Pancreas (tissue), 10 donors: ENCODE measurements at places on chromosomes 2 and 18. TPM values are rescaled to one million over a fixed set of nuclear protein-coding genes. Genes with fewer than 3 reads are reported as not detected.

DNA sequence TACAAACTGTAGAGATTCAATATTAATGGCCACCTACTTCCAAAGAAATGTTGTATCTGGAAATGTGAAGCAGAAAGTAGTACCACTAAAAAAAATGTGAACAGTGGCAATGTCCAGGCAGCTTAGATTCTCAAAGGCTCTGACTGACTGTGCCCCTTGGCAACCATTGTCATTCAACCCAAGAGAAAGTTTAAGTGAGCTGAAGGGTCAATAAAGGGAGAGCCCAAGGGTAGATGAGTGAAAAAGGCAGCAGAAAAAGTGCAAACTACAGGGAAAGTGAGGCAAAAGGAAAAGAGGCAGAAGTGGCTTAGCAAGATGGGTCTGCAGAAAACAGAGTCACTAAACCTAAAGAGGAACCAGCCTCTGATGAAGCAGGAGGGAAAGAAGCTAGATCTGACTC is 802.9 kb downstream of the CPS1 start:
- no peak for DNase-seq

DNA sequence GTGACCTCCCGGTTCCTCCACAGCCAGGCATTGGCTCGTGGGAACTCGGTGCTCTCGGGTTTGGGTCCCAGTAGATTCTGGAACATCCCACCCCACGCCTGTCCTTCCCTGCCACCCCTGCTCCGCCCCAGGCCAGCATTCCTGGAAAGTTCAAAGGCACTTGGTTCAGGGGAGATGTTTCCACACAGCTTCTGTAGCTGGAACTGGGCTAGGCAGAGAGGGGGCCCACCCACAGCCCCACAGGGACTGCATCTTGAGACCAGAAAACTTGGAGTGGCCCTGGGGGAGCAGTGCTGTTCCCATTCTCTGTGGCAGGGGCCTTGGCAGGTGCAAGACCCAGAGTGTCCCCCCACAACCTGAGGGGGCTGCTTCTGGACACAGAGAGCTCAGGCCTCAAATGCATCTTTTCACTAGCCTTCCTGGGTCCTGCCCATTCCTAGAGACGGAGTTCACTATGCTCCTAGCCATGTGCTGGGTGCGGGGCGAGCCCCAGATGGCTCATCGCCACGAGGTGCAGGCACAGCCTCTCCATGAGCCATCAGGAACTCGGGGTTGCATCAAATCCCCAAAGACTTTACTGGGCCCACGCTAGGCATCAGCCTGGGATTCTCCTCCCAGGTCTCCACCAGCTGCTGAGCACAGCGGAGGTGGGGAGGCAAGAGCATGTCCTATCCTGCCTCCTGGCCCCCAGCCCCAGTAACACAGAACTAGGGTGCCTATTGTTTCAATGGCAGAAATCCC is 68.7 kb downstream of the ZFP36L2 start:
- no peak for DNase-seq

DNA sequence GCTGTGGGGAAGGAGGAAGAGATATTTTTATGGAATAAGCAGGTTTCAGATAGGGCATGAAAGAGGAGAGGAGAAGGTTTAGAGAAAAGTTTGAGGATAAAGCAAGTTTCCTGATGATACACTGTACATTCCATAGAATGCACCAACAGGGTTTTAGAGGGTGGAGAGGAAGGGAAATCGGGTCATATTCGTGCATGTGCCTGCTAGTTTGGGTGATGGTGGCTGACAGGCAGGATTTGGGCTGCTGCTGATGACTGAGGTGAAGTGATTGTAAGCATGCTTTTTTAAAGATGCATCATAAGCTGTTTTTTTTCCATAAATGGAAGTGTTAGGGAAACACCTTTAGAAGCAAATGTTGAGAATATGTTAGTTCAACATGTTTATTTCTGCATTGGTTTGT is 68.8 kb downstream of the PMAIP1 start:
- DNase-seq, result no peak

DNA sequence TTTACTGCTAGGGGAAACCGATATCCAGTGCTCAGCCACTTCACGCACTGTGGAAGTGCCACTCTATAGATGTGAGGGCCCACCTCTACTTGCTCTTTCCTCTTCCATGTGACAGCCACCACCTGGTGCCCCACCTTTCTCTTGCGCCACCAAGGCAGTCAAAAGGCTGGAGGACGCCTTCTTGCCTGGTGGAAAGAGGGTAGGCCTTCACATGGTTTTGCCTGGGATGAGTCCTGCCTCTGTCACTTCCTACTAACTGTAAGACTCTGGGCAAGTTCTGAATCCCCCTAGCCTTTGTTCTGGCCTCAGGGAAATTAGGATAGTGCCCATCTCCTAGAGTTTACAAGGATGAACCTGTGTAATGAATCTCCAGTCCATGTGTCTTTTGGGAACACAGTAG is 66.1 kb upstream of the ODC1 start:
- DNase-seq, result no peak

GRCh38 chr18:39795350-39795749 is 2159.7 kb upstream of the PIK3C3 start:
- DNase-seq, result no peak

- DNase-seq, result no peak
These were observed 81.8 kb upstream of the GAREM1 start for GRCh38 chr18:32552421-32553030.

DNA sequence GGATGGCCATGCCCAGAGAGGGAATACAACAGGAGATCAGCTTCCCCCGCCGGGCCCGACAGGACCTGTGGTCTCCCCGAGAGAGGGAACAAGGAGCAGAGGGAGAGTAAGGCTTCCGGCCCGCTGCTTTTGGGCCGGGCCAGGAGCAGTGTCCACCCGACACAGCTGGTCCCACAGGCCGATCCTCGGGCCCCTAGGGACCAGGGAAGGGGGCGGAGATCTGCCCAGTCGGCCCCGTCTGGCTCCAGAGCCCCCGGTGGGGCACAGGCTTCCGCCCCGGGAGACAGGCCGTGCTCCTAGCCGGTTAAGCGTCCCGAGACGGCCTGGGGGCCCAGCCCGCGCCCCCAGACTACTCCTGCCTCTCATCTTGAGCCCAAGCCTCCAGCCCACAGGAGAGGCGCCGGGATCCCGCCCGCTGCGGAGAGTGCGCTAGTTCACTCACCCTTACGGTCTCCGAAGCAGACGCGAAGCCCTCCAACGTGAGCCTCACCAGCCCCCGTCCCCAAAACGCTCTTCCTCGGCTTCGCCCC is at the start of gene MCFD2:
Gene MCFD2 (minus strand): TSS at position 526 of the 530 bp plus-strand sequence. CDS start 6,635 bp downstream, outside the sequence.
- no peak for DNase-seq

GRCh38 chr2:220533485-220533884 is 906.1 kb downstream of the SLC4A3 start:
- no peak for DNase-seq

GRCh38 chr2:203562268-203562667 is 27.2 kb upstream of the RAPH1 start:
- DNase-seq, result no peak

- no peak for DNase-seq
These were observed 26.2 kb upstream of the KCNG2 start for GRCh38 chr18:79771446-79772107.

DNA sequence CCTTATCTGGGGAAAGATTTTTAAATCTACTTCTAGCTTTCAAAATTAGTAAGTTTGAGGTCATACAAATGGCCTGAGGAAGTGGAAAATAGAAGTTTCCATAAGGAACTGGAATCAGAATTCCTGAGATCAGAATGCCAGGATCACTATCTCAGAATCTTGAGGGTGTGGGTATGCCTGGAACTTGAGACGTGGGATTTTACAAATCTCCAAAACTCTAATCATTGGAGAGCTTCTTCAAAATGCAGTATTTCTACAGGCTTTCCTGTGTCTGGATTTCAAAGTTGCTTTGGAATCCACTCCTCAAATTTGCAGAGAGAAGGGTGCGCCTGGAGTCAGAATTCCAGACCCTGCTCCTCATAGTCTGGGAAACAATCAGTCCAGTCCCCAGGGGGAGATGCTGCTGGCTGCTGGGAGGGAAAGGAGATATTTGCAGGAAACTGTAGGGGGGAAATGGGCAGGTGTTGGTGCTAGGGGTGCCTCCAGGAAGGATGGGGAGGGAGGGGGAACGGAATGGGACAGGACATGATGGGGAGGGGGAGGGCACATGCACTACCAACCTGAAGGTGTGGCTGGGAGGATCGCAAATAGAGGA is 31.0 kb upstream of the CATIP start:
- DNase-seq, result no peak

GRCh38 chr2:232540441-232541041 is 1.0 kb downstream of the CHRNG start:
- DNase-seq, result no peak

- DNase-seq, result no peak
These were observed 198.0 kb downstream of the NBAS start for GRCh38 chr2:15363142-15363541.

GRCh38 chr2:160494201-160494644 is 616 bp upstream of the RBMS1 start:
- no peak for DNase-seq

GRCh38 chr18:80154293-80154692 is 45.2 kb downstream of the ADNP2 start:
- DNase-seq, result no peak

- no peak for DNase-seq
These were observed 7.7 kb upstream of the TMEM247 start for GRCh38 chr2:46471697-46472096.

DNA sequence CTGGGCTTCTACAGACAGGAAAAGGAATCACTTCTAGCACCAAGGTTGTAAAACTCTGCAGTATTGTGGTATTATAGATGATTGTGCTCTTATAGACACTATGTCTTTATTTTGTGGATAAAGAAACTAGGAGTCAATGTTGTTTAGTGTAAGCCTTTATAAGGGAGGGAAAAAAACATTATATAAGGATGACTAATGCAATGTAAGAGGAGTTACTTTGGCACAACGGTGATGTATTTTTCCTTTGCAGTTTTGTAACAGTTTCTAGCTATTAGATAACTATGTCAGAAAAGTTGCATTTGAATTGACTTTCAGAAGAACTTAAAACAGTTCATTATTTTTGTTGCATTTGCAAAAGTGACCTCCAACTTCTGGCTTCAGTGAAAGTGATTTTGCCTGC is 545.4 kb downstream of the CCDC85A start:
- no peak for DNase-seq

Gene ASIC4
- 0.27 TPM for polyA plus RNA-seq

Gene IL37
- polyA plus RNA-seq, result not detected

Gene ZSWIM2
- 0.02 TPM for polyA plus RNA-seq

Gene UGT1A10
- polyA plus RNA-seq, result not detected

Gene GAREM1
- 3.6 TPM for polyA plus RNA-seq

Gene ERFE
- polyA plus RNA-seq, result 0.61 TPM

Gene SLC66A2
- polyA plus RNA-seq, result 36.1 TPM

Gene NCKAP5
- polyA plus RNA-seq, result 0.23 TPM

Gene CHRND
- not detected for polyA plus RNA-seq

Gene SALL3
- polyA plus RNA-seq, result not detected
